ENCODE measurements at places on chromosomes 4 and X.

- no peak for DNase-seq
- H3K27me3 ChIP-seq = no peaks in the 10 kb centered on the region
- H3K4me3 ChIP-seq = no peak overlapping the region
- H3K27ac ChIP-seq = no peak overlapping the region
- peaks cover 1% of the 10 kb centered on the region for H3K4me1 ChIP-seq
Measured at GRCh38 chr4:7763788-7764187, 175.9 kb downstream of the AFAP1 start.

DNA sequence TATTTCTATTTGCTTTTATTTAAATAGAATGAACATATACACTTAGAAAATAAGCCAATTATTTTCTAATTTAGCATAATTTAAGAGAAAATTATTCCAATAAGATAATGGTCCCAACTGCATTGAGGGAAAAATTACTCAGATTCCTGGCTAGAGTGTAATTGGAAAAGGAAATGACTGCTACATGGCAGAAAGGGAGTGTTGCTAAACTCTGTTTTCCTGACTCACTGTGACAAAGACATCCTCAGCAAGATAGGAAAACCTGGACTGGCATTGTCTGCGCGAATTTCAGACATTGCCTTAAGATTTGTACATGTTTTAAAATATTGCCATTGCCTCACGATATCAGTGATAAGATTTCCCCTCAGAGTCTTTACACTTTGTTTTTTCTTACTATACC, 8.2 kb downstream of the TNIP3 start:
- H3K4me1 ChIP-seq = peaks cover 3% of the 10 kb centered on the region
- DNase-seq = no peak
- H3K27me3 ChIP-seq = peaks cover 21% of the 10 kb centered on the region
- H3K4me3 ChIP-seq = no peak overlapping the region
- H3K36me3 ChIP-seq = no peaks in the 10 kb centered on the region

DNA sequence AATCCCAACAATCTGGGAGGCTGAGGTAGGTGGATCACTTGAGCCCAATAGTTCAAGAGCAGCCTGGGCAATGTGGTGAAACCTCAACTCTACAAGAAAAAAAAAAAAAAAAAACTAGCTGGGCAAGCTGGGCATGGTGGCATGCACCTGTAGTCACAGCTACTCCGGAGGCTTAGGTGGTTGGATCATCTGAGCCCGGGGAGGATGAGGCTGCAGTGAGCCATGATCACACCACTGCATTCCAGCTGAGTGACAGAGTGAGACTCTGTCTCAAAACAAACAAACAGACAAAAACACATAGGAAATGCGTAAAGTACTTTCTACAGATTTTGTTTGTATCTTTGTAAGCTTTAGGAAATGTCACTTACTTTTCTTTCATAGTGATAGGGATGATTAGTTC, 307.2 kb upstream of the NR3C2 start:
- H3K27ac ChIP-seq = no peak overlapping the region
- H3K4me3 ChIP-seq = no peak overlapping the region
- no peaks in the 10 kb centered on the region for H3K36me3 ChIP-seq
- no peaks in the 10 kb centered on the region for H3K4me1 ChIP-seq
- no peaks in the 10 kb centered on the region for H3K27me3 ChIP-seq
- no peak for DNase-seq

DNA sequence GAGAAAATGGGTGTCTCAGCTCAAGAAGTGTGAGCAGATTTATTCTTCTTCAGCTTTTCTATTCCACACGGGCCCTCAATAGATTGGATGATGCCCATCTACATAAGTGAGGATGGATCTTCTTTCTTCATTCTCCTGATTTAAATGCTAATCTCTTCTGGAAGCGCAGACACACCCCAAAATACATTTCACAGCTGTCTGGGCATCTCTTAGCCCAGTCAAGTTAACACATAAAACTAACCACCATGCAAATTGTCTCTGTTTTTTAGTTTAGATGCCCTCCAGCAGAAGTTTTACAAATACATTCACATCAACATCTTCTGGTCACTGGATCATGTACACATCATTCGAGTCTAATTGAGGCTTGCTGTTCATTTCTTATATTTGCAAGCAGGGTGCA, 249.0 kb upstream of the VCX3A start:
- H3K27ac ChIP-seq = no peak overlapping the region
- DNase-seq = no peak
- no peaks in the 10 kb centered on the region for H3K4me1 ChIP-seq
- no peaks in the 10 kb centered on the region for H3K36me3 ChIP-seq
- no peaks in the 10 kb centered on the region for H3K27me3 ChIP-seq

GRCh38 chr4:54954656-54955388, 170.6 kb downstream of the KDR start:
- no peaks in the 10 kb centered on the region for H3K27me3 ChIP-seq
- no peaks in the 10 kb centered on the region for H3K36me3 ChIP-seq
- no peak overlapping the region for H3K4me3 ChIP-seq
- H3K4me1 ChIP-seq = no peaks in the 10 kb centered on the region
